ENCODE measurements at places on chromosomes 6 and 20. TPM values are rescaled to one million over a fixed set of nuclear protein-coding genes. Genes with fewer than 3 reads are reported as not detected.

The COL21A1 gene
- total RNA-seq: 79.8 TPM

The PDYN gene
- total RNA-seq: not detected

The MMUT gene
- 24.9 TPM for total RNA-seq

DNA sequence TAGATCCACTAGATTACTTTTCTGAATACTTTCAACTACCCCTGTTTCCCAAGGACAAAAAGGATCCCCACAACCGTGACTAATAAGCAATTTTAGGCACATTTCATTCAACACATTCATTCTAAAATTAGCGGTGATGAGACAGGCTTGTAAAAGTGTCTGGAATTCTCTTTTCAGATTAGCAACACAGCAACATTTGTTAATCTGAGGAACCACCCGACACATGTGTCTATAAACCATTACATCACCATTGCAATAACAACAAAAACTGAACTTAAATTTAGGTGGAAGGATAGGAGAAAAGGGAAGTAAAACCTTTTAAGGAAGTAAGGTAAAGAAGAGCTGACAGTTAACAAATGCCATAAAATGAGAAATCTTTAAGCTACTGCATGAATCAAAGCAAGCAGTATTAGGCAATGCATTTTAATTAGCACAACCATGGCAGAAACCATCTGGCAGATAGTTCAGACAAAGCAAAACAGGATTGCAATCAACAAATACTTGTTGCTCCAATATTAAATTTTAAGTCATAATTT is 49.1 kb downstream of the MAP3K7 start:
- no peak for DNase-seq

- no peak for DNase-seq
Observed at GRCh38 chr6:67541586-67541985, 1093.5 kb upstream of the ADGRB3 start.

DNA sequence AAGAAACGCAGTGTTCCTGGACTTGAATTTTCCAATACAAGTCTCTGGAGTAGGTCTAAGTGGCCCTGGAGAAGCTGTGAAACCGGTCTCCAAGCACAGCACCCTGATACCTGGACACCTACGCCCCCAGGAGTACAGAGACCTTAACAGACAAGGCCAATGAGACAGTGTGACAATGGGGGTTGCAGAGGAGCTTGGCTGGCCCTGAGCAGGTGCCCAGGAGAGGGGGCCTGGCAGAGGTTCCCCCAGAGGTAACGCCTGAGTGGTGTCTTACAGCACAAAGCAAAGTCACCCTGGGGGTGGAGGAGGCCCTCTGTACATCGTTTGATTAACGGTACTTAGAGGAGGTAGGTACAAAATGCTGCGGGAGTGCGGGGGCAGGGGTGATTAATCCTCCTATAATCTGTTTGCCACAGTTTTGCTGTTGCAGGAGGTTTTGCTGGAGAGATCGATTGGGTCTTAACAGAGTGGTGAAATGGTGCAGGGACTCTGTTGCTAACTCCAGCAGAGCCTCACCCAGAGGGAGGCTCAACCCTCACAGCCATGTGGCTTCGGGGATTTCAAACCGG is 37.3 kb upstream of the APCDD1L start:
- no peak for DNase-seq

DNA sequence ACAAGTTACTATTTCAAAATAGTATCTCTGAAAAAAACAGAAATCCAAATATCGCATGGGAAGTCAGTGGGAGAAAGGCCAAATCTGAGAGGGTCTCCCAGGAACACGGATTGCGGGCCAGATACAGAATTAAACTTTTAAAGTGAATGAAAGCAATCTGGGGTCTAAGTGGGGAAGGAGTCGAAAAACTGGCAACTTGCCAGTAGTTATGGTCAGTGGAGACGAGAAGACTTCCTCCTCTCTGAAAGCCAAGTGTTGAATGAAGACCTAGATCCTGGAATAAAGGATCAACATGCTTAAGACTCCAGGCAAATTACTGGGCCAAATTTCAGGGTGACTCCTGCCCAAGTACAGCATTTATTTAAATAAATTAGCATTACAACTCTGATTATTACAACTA is 123.6 kb downstream of the BFSP1 start:
- no peak for DNase-seq

DNA sequence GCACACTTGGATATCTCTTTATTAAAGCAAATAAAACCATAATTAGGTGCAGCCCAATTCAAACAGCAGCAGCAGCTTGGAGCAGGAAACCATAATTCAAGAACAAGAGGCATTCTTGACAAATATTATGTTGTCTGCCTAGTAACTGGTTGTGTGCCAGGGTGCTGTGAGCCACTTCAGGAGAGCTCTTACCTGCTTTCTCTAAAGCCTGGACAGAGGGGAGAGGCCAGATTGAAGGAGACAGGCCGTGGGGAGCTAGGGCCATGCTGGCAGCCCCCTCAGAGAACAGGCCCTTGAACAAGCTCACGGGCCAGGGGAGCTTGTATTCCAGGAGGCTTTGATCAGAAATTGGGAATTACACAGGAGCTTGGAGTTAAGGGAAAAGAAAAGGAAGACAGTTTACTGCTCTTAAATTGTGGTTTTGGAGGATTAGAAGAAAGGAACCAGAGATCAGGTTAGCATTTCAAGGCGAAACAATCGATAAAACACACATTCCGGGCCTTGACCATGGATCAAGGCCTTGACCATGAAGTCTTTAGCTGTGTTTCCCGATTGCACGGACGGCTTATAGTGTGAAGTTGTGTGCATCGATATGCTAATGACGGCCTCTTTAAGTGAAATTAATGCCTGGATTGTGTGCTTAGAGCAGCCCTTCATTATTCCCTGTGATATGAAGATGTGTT is 69.8 kb upstream of the NKX2-2 start:
- DNase-seq: no peak

GRCh38 chr6:142834853-142835252 is 110.1 kb downstream of the HIVEP2 start:
- DNase-seq: no peak

GRCh38 chr6:158519761-158520160 is 40.1 kb upstream of the TMEM181 start:
- DNase-seq: no peak

DNA sequence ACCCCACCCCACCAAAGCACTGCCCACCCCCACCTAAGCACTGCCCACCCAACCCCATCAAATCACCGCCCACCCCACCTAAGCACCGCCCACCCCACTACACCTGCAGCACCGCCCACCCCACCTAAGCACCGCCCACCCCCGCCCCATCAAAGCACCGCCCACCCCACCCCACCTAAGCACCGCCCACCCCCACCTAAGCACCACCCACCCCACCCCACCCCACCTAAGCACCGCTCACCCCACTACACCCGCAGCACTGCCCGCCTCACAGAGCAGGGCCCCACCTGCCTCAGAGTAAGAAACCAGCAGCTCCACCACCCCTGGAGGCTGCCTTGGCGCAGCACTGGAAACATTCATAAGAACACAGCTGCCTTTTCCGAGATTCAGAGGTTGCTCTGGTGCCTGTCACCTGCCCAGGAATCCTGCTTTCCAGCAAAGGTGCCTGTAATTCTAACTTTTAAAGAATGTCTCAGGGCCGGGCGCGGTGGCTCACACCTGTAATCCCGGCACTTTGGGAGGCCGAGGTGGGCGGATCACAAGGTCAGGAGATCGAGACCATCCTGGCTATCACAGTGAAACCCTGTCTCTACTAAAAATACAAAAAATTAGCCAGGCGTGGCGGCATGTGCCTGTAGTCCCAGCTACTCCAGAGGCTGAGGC is 148.2 kb downstream of the BMP7 start:
- no peak for DNase-seq

GRCh38 chr6:89888871-89889270 is 5.4 kb upstream of the GJA10 start:
- DNase-seq: no peak

GRCh38 chr6:130843575-130844320 is 16.5 kb downstream of the SMLR1 start:
- peak; percentile 66 for DNase-seq

DNA sequence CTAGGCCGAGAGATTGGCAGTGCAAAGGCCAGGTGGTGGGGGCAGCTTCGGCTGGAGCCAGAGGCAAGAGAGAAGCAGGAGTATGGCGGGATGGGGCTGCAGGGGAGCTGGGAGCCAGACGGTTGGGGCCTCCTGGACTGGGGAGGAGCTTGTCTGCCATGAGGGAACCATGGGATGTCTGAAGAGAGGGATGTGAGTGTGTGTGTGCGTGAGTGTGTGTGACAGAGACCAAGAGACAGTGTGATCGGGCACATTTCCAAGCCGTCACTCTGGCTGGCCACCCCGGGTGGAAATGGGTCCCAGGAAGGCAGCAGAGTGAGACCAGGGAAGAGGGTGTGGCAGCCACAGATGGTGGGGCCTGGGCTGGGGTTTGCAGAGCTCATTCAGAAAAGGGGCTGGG is 13.8 kb downstream of the PHACTR3 start:
- no peak for DNase-seq

GRCh38 chr6:146111881-146112450 is 83.1 kb downstream of the GRM1 start:
- DNase-seq: no peak

GRCh38 chr6:105077596-105078385 is 102.0 kb downstream of the POPDC3 start:
- peak; percentile 12 for DNase-seq
